ENCODE measurements at places on chromosomes 4 and X.

DNA sequence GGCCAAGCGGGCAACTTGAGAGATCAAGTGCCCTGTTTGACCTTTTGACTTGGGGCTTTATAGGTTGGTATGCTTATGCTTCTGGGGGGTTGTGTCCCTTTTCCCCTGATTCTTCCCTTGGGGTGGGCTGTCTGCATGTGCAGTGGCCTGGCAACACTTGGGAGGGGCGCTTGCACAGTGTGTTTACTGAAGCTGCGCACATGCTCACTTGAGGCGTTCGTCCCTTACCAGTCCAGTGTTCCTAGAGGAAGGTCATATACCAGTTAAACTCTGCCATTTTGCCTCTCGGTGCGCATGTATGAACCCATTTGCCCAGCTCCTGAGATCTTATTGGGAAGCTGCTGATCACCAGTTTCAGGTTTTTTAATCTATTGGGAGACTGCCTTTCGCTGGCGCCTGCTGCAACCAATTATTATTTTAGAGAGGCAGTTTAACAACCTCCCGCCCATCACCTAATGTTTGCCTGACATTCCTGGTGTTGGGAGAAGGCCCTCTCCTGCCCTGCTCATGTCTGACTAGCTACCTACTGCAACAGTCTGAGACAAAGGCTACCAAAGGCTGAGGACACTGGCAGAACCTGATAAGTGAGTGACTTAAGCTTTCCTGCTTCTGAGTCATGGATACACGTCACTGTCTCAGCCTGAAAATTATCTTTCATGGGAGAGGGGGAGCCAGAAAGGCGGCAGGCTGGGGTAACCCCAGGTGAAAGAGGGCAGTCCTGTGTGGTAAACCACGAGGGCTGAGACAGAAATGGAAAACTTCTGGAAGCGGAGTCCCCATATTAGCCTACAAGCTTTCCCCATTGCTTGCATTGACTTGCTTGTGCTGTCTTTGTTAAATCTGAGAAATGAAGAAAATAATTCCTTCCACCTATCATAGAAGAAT lies 97.6 kb downstream of the CPE start:
- no peak for DNase-seq

DNA sequence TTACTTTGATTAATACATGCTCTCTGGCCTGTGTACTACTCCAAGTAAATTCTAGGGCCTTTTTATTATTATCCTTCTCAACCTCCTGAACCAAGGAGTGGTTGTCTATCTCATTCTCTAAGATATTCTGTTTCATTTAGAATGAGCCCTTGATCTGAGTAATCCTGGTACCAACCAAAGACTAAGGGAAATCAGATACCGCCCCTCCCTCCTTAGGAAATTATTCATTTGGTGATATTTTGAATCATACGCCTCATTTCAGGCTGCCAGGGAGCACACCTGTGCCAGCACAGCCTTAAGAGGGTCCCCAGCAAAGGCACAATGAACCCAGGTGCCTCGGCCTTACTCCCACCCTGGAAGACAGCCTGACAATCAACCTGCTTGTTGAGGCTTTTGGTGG lies 73.2 kb upstream of the STARD8 start:
- no peak for DNase-seq

DNA sequence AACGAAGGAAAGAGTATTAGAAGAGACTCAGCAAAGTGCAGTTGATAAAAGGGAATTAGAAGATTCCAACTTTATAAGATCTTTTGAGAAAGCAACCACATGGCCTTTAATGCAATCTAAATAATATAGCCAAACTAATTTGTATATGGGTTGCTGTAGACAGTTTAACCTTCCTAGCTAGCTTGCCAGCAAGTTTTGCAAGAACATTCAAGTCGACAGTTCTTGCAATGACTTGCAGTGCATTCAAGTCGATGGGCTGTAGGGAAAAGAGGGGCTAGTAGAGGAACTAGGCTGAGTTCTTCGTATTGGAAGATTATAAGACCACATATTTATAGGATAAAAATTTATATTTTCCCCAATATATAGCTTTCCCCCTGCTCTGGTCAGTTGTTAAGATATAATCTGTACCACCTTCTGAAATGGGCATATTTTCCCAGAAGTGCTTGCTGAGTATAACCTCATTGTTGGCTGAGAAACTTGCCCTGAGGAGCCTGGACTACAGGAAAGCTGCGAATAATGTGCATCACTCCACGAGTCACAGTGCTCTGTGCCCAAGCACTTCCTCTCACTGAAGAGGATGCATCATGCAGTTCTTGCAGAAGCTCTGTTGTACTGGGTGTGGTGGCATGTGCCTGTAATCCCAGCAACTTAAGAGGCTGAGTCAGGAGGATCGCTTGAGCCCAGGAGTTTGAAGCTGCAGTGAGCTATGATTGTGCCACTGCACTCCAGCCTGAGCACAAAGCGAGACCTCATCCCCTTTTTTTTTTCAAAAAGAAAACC lies 56.7 kb downstream of the DOCK11 start:
- no peak for DNase-seq

DNA sequence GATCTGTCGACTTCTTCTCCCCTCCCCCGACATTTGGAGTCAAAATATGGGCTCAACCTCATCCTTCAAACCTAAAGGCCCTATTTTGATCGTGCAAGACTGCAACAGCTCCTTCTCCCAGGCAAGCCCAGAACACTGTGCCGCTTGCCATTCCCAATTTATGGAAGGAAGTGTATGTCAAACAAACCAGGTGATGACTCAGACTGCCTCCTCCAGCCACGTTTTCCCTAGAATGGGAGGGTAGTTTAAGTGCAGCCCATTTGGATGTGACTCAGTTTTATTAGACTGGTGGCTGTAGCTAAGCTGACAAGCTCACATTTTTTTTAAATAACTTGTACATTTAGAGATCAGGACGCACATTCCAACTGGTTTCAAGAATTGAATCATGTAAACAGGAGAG lies 570.4 kb upstream of the DIPK2B start:
- DNase-seq, result no peak

DNA sequence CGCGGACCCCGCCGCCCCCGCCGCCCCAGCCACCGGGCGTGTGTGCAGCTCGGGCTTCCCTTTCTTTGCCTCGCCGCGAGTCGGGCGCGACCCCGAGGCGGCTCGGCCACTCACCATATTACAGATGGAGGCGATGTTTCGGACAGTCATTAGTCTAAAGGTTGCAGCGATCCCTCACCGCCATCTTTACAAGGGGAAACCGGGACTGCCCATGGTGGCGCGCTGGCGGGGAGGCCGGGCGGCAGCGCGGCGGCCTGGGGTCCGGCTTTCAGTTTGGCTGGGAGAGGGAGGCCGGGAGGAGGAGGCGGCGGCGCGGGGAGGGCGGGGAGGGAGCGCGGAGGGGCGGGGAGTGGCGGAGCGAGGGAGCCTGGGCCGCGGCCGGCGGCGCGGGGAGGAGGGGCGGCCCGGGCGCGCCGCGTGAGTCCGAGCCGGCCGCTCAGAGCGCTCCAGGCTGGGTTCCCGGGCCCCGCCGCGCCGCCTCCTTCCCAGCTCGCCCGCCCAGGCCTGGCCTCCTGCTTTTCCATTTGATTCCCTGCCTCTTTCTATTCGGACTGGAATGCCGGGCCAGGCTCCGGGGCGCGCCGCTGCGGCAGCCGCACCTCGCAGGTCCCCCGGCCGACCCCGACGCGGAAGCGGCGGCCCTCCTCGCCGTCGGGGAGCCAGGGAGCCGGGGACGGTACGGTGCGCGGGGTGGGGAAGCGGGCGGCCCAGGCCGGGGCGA lies at the start of gene USP46:
TSS of gene USP46 (minus strand) at position 301 of the 721 bp plus-strand sequence. CDS start at position 150, 151 bp downstream.
- DNase-seq, result peak; percentile 31

DNA sequence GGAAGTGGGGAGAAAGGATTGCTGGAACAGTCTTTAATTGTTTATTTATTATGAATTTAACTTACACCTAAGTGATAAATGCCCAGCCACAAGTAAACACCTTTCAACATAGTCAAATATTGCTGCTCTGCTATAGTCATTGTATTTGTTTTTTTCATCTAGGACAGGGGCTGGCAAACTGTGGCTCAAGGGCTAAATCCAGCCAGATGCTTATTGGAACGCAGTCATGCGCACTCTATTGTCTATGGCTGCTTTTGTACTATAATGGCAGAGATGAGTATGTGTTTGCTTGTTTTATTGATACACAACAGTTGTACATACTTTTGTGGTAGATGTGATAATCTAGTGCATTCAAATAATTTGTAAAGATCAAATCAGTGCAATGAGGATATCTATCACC lies 95.3 kb downstream of the ZAR1 start:
- no peak for DNase-seq

DNA sequence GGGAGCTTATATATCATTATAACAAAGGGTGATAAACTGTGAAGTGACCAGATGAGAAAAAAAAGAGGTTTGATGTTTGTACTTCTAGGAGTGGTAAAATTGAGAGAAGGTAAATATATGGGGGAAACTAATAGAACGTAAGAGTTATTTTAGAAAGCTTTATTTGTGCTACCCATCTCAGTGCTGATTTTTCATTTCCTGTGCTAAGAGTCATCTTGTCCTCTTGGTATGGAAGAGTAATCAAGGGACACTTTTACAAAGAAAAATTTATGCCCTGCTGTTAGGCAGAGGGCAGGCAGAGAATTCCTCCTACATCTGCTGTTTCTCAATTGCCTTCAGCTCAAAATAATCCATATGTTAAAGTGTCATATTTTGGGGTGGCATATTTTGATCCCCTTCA lies 49.6 kb upstream of the BMP2K start:
- no peak for DNase-seq

GRCh38 chrX:1273896-1274295 lies 5.3 kb downstream of the CSF2RA start:
- no peak for DNase-seq

DNA sequence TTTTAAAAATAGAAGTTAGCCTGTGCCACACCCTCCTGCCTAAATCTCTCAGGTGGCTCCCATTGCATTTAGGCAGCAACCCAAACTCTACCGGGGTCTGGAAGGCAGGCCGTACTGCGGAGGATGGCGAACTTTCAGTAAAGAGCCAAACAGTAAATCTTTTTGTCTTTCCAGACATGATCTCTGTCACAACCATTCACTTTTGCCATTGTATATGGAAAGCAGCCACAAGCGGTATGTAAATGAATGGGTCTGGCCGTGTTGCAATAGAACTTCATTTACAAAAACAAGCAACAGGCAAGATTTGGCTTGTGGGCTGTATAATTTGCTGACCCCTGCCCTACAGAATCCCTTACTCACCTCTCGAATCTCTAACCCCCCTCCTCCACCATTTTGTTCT lies 3.3 kb downstream of the RADX start:
- DNase-seq, result no peak

- no peak for DNase-seq
These were observed 19.0 kb downstream of the FAM47E start for GRCh38 chr4:76270244-76271175.
